ENCODE measurements at places on chromosomes 4 and X.

- DNase-seq: no peak
Observed at GRCh38 chr4:140808256-140808655, 52.1 kb upstream of the TBC1D9 start.

GRCh38 chr4:186723292-186724057 is at the start of gene FAT1:
Gene FAT1, minus strand, starts transcription at chr4:186723856. Its CDS starts 14,029 bp downstream, at chr4:186709827.
- peak; percentile 83 for DNase-seq

- DNase-seq: no peak
Observed at GRCh38 chrX:47529548-47529947, 31.5 kb upstream of the ARAF start.

- no peak for DNase-seq
Observed at GRCh38 chr4:176437756-176438155, 118.0 kb downstream of the SPCS3 start.
